ENCODE measurements at places on chromosomes 16 and 17. TPM values are rescaled to one million over a fixed set of nuclear protein-coding genes. Genes with fewer than 3 reads are reported as not detected.
A peak's percentile ranks its signal among the peaks of the same experiment; 100 is the strongest.

DNA sequence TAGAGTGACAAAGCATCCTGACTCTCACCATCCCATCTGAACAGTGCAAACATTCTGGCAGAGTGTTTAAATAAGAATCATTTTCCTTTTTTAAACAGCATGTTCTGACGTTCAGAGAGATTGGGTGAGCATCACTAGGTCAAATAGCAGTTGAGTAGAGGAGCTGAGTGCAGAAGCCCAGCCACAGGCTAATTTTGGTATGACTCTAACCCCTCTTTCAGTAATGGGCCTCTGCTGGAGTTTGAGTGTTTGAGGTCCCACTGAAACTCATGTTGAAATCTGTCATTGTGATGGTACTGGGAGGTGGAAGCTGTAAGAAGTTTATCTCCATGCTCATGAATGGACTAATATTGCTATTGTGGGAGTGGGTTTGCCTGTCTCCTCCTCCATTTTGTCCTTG, 194.4 kb downstream of the SALL1 start:
- no peak for DNase-seq

Gene SPAG5
- 173 TPM for total RNA-seq

Gene KRT9
- total RNA-seq = not detected

DNA sequence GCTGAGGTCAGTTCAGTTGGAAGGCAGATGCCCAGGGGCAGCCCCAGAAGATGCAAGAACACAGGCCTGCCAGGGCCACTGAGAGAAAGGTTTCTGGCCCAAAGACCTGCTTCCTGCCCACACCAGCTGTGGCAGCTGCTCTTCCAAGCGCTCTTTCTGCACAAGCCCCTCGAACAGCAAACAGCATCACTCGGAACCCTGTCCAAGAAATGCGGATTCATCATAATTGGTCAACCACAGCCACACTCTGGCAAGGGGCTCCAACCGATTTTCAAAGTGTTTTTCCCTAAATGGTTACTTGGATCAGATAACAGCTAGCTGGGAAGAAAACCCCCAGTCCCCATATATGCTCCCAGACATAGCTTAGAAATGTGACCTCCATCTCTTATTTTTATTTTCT, 71.1 kb upstream of the DNAH17 start:
- no peak for DNase-seq

DNA sequence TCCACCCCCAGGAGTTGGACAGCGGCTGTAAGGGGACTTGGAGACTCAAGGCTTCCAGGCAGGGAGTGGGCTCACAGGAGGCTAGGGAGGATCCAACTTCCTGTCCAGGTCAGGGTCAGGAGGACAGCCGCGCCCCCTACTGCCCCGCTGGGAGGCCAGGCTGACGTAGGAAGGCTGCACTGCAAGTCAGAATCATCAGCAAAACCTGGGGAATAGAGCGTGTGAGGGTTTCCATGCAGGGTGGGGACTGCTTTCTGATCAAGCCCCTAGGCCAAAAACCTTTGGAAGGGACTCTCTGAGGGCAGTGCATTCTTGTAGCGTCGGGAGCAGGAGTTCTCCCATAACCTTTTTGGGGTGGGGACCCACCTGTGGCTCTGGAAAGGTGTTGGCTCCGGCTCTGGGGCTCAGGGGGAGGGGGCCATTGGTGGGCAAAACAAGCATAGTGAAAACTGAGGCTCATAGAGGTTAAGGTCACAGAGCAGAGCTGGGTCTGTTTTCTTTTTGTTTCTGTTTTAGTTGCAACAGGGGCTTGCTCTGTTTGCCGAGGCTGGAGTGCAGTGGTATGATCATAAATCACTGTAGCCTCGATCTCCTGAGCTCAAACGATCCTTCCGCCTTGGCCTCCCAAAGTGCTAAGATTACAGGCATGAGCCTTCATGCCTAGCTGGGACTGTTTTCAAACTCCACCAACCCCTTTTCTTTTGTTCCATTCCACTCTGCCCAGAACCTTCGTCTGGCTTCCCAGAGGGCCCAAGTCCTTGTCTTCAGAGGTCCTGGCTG, 22.1 kb downstream of the RAI1 start:
- no peak for DNase-seq

Gene SNX20
- not detected for total RNA-seq

GRCh38 chr17:39774047-39774446, 36.3 kb downstream of the GRB7 start:
- DNase-seq = no peak

DNA sequence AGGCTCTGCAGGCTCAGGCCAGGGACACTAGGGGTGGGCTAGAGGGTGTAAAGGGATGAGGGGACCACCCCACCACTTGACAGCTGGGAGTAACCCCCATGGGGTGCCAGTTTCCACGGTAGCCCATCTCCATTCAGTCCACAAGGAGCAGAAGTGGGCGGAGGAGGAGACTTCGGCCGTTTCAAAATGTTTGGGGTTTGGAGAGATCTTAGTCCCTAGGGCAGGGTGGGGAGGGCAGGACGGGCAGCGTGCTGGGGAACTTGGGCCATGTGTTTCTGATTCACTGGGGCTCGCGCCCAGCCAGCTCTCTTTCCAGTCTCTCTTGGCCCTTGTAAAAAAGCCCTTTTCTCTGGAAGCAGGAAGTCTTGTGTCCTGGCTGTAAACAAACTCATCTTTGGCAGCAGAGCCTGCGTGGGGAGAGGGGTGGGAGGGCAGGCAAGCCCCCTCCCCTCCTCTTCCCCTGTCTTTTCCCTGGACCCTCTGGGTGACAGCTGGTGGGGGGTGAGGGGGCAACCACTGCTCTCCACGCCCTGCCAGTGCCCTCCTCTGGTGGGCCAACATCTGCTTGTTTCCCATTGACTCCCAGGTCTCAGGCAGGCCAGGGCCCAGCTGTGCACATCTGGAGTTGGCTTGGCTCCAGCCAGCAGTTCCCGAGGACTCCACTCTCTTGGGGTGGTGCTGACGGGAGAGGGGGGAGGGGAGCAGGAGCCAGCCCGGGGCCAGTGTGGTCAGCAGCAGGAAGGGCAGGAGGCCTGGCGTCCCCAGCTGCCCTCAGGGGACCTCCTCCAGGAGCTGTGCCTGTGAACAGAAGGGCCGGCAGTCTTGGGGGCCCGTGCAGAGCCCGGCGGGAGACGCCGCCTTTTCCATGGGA, 8.1 kb downstream of the CYGB start:
- peak; percentile 78 for DNase-seq

DNA sequence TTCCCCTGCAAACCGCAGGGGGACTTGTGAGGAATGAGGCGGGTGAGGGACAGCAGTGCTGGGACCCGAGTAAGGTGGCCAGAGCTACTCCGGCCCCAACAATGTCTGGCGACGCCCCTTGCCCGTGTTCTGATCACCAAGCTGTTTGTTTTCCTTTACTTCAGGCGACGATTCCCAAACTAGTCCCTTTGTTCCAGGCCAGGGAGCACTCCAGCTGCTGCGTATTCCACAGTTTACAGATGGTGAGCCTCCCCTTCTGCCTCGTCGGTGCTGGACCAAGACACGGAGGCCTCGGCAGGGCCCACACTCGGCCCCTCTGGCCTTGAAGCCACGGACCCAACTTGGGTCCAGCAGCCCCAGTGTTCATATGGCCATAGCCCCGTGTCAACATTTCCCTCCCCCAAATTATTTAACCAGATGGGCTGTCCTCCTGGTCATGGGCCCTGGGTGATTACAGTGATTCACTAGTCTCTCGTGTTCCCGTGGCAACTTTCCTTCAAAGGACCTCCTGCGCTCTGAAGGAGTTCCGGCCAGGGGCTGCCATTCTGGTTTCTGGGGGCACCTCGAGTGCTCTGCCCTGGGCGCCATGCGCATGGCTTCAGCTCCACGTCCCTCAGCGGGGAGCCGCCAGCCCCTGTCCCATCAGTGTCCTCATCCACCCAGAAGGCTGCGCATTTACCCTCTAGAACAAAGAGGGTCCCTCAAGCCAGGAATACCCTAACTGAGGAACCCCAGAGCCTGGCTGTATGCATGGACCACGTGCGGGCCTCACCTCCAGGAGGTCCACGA, 24.8 kb upstream of the MTSS2 start:
- no peak for DNase-seq

DNA sequence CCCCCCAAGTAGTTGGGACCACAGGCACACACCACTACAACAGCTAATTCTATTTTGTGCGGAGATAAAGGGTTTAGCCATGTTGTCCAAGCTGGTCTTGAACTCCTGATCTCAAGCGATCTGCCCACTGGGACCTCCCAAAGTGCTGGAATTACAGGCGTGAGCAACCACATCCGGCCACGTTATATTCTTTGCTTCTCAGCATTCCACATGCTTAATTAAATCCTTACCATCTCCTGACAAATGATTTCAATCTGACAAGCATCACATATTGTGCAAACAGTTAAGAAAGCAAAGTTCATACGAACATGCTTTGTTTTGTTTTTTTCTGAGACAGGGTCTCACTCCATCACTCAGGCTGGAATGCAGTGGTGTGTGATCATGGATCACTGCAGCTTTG, 18.2 kb downstream of the HIGD1B start:
- no peak for DNase-seq

GRCh38 chr17:82269882-82270500, 3.5 kb downstream of the CSNK1D start:
- no peak for DNase-seq

Gene VASN
- total RNA-seq = 22.1 TPM

DNA sequence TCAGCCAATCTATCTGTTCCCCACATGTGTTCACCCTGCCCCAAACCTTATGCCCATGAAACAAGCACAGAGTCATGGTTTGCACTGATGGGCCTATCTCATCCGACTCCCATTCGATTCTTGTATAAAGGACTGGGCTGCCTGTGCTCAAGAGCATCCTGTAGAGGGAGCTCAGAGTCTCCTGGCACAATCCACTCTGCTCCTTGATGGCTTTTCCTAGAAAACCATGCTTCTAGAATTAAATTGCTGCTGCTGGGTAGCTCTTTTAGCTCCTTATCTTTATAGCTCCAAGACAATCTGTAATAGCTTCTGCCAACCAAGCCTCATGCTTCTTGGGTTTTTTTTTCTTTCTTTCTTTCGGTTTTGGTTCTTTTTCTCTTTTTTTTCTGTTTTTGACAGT, 9.7 kb downstream of the ZNF19 start:
- DNase-seq = peak; percentile 18

DNA sequence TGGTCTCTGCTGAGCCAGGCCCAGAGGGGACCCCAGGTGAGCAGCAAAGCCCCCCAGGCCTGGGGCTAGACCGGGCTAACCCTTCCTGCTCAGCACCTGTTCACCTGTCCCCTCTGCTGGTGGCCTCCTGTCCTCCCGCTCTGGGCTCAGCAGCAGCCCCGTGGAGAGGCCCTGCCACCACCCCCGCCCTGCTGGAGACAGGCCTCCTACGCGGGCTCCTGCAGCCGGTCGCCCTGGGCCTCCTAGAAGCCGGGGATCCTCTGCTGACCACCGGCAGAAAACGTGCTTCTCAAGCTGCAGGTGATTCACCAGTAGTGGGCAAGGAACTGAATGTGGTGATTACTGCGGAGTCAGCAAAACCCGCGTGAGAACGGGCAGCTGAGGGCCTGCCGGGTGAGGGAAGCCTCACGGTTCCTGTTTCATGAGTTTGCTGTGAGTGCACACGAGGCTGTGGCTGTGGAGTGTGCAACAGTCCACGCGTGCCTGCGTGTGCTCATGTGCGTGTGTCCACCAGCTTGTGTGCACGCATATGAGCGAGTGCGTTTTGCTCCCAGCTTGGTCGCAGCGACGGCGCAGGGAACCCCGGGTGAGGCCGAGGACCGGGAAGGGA, 792 bp downstream of the SECTM1 start:
- DNase-seq = peak; percentile 61

GRCh38 chr16:56423584-56424403, 1.6 kb downstream of the AMFR start:
- DNase-seq = no peak

- no peak for DNase-seq
These were observed 834.3 kb upstream of the CDH8 start for GRCh38 chr16:62870554-62870953.

DNA sequence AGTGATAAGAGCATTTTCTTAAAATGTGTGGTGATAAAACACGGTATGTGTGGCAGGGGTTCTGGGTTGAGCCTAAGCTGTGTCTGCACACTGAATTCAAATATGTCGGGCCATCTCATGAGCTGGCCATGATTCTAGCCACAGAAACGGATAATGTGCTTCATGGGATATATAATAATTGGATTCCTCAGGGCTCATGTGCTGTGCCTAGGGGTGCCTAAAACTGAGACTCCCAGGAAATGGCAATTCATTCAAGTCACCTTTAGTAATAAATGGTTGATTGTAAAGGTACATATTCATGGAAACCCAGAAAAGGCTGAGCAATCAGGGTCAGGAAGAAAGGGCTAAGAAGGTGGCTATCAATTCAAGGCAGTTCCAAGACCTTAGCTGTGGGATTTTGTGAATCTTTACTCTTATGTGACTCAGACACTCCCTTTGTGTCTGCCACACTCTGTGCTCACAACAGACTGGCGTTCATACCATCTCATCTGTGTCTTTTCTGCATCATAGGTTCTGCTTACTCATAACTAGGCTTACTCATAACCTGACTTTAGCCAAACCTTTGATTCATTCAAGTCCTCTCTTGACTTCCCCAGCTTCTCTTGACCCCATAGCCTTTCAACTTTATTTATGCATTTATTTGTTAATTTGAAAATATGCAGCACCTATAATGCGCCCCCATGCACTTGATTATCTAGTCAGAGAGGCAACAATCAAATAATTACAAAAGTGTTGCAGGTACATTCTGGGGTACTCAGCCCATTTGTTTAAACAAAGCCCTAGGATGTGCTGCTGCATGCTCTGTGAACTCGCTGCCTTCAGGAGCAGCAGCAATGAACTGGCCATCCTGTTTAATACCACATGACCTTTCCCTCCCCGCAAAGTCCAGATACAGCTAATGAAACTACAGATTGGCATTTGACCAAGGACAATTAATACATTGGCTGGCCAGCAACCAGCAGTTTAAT, 28.4 kb upstream of the MED13 start:
- peak; percentile 90 for DNase-seq

DNA sequence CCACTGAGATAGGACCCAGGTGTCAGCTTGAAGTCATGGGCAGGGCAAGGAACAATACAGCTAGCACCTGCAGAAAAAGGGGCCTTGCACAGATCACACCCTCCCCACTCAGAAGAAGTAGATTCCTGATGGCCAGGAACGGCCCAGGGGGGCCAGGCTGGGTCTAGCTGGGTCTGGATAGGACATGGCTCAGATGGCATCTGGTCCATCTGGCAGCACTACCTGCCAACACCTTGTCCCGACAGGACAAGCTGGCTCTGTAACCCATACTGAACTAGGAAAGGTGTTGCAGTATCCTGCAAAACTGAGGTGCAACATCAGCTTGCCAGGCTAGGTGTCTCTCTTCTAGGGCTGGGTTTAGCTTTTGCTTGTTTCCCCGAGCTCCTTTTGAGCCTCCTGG, 38.9 kb upstream of the GFOD2 start:
- no peak for DNase-seq

GRCh38 chr16:79089735-79090284, 510.7 kb downstream of the MAF start:
- peak; percentile 73 for DNase-seq

GRCh38 chr16:89618109-89618998, 4.9 kb downstream of the DPEP1 start:
- no peak for DNase-seq
